Osteoblast (primary cell): ENCODE measurements at places on chromosomes 16 and 17. TPM values are rescaled to one million over a fixed set of nuclear protein-coding genes. Genes with fewer than 3 reads are reported as not detected.

DNA sequence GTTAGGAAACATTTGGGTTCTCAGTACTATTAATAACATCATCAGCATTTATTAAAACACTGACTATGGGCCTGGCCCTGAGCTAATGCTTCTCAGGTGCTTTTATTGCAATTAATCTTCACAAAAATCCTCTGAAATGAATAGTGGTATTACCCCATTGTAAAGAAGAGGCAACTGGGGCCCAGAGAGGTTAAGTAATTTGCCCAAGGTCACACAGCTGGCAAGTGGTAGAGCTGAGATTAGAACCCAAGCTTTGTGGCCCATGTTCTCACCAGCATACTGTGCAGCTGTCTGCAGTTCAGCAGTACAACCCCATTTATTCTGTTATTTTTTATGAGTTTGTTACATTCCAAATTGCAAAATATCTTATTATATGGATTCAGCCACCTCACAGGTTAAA, 82.3 kb downstream of the TBC1D16 start:
- no peak for DNase-seq

The ADGRG3 gene
- not detected in 2 replicates for total RNA-seq

- DNase-seq, result peak; percentile 97
These were observed 13.8 kb upstream of the BCAR1 start for GRCh38 chr16:75264999-75265910.

The ABCC3 gene
- 12.4 and 28.6 TPM in 2 replicates for total RNA-seq

DNA sequence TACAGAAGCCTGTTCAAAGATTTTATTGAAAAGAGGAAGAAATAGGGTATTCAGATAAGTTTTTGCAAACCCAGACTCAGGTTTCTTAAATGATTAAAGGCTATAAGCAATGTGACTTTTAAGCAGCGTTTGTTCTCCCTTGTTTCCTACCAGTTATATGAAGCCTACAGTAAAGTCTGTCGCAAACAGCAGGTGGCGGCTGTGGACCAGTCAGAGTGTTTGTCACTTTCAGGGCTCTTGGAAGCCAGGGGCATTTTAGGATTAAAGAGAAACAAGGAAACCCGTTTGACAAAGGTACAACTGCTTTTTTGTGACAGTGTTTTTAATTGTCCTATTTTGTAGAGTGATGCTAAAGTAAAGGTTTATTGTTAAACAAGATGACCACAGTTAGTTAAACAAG, 7.7 kb upstream of the RARA start:
- no peak for DNase-seq

The PRDM7 gene
- total RNA-seq, result not detected in 2 replicates

The FA2H gene
- not detected in 2 replicates for total RNA-seq

The KCNJ18 gene
- total RNA-seq, result not detected in 2 replicates

DNA sequence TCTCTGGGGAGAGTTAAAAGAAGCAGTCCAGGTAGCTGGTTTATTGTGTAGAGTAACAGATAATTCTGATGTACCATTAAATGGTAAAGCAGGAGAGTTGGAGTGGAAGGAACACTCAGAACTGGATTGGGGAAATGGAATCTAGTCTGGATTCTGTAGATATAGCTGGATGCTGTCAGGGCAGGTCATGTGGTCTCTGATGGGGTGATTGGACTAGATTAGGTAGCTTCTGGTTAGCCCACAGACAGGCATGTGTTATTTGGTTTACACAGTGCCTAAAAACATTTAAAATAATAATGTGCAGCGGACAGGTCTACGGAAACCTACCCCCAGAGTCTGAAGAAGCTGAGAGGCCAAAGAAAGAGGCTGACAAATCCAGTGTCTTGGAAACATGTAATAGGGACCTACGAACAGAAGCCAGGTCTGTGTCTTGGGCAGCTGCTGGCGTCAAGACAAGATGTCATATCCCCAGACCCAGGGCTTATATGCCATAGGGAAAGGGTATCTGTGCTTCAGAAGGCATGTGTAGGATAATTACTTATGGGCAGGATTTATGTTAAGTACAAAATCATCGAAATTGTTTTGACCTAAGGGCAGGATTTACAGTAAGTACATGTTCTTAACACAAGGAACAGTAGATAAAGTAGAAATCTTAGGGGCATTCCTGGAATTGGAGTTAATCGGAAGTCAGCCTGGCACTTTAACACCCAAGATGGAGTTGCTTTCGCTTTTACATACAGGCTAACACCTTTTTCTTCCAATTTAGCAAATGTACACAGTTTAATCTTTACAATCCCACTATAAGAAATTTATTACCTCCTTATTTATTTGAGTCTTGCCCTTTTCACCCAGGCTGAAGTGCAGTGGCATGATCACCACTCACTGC, 12.4 kb downstream of the LUC7L3 start:
- no peak for DNase-seq

DNA sequence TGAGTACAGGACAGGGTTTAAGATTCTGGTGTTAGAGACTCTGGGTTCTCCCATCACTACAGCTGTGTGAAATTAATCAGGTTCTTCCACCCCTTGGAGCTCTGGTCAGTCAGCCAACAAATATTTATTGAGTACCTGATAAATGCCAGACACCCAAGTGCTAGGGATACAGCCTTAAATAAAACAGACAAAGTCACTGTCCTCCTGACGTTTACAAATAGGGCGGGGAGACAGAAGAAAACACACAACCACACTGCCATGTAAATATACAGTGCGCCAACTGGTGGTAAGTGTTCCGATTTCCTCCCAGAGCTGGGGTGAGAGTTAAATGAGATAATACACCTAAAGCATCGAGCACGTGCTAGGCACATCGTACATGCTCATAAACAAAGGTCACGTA, 121.0 kb downstream of the COPRS start:
- DNase-seq, result no peak

The ADCY9 gene
- total RNA-seq, result 27.4 and 29.3 TPM in 2 replicates
